ENCODE measurements at places on chromosomes 11 and 22.

DNA sequence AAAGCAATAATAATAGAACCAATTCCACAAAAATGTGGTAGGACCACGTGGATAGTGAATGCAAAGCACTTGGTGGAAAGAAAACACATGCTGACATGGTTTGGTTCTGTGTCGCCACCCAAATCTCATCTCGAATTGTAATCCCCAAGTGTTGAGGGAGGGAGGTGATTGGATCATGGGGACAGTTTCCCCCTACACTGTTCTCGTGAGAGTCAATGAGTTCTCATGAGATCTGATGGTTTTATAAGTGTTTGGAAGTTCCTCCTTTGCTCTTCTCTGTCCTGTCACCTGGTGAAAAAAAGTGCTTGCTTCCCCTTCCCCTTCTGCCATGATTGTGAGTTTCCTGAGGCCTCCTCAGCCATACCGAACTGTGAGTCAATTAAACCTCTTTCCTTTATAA is 421.9 kb upstream of the CADM1 start:
- DNase-seq, result no peak

GRCh38 chr11:29159552-29160465 is 857.0 kb downstream of the KCNA4 start:
- DNase-seq, result no peak

- DNase-seq, result no peak
Observed at GRCh38 chr11:6817694-6818093, 18.2 kb upstream of the OR6A2 start.

DNA sequence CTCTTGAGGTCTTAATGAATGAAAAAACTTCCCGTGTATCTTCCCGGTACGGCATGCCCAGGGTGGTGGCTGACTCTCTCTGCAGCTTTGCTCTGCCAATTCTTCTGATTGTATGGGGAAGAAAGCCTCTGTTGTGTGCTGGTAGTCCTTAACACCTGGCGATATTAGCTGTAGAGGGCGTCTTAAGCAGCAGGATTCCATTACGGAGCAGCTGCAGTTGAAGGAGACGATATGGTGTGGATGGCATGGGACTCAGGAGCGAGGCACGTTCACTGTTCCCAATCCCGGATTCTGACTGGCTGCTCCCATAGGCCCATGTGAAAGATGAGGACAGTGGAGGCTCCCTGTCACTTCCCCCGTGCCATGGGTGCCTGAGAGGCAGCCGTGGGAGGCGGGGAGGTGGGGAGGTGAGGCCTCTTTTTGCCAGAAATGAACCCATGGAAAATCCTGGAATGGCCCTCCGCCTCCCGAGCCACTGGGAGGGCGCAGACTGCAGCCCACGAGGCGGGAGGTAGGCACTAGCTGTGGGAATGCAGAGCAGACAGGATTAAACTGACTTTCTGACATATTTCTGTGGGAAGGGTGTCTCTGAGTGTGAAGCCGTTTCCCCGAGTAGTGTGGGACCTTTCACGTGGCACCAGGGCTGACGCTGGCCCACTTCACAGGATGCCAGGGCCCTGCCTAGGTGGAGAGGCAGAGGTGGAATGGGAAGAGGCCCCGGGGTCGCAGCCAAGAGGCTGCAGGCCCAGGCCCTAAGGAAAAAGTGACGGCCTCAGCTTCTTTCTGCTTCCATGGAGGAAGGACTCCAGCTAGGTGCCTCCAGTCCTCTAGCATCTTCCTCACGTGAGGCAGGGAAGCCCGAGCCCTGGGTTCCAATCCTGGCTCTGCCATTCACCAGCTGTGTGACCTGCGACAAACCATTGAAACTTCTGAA is 121.4 kb upstream of the CD82 start:
- no peak for DNase-seq

DNA sequence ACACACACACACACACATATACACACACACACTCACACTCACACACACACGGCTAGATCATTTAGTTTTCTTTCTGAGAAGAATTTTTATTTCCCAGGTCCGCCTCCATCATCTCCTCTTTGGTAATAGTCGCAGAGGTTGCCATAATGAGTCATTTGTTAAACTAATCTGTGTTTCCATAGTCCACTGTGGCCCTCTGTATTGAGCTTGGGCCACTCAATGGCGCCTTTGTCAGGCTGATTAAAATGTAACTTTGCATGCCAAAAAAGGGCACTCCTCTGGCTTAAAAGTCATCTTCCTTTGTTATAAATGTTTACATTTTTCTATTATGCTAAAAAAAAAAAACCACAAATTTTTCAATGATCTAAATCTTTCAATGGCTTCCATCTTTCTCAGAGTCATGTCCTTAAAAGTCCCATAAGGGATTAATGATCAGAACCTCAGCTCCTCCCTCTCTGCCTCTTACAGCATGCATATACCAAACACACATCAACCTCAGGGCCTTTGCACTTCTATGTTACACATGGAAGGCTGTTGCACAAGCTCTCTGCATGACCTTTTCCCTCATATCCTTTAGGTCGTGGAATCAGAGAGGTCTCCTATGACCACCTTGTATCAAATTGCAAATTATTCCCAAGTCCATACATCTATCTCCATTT is 35.3 kb downstream of the EHF start:
- no peak for DNase-seq
